ENCODE measurements at places on chromosomes 16 and 17.

DNA sequence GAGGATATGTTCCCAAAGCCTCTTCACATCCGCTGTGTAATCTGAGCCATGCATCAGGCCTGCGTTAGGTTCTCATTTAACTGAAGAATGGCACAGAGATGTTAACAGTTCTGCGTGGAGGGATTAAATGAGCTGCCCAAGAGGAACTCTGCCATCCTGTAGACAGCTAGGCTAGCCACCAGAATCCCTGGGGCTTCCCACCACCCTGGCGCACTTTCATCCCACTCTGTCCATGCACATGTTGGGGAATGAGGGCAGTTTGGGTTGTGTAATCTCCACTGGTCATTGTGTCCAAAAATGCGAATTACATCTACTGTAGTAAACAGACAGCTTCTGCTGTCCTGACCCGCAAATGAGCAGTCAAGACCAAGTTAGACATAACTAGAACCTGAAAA, 1.0 kb upstream of the GLG1 start:
- no peak for DNase-seq

DNA sequence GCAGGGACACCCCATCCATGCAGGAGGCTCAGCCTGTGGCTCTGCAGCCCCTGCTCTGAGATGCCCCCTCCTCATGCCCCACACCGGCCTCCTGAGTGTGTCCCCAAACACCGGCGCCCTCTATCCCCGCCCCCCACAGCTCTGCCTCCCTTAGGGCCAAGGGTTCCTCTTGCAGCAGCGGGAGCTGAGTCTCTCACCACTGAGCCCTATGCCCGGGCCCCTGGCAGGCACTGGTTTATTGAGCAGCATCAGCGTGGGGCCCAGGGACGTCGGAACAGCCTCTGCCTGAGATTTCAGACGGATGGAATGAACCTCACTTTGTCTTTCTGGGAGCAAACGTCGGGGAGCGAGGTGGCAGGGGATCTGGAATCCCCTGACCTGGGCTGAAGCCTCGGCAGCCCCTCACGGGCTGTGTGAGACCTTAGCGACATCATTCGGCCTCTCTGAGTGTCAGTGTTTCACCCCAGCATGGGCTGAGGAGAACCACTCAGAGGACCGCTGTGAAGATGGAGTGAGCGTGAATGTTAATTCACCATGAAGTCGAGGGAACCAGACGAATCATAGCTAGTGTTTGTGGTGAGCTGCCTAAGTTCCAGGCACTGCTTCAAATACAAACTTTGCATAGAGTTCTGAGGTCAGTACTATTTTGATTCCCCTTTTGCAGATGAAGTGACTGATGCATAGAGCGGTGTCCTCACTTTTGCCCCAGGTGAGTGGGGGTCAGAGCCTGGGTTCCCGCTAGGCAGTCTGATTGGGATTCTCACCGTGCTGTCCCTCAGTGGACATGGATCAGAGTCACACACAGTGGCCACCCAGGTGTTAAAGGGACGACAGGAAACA, 5.3 kb upstream of the C16orf74 start:
- no peak for DNase-seq

GRCh38 chr17:67679721-67680120, 38.0 kb upstream of the NOL11 start:
- no peak for DNase-seq

- DNase-seq: no peak
These were observed 34.2 kb downstream of the CFAP20 start for GRCh38 chr16:58094791-58095574.

DNA sequence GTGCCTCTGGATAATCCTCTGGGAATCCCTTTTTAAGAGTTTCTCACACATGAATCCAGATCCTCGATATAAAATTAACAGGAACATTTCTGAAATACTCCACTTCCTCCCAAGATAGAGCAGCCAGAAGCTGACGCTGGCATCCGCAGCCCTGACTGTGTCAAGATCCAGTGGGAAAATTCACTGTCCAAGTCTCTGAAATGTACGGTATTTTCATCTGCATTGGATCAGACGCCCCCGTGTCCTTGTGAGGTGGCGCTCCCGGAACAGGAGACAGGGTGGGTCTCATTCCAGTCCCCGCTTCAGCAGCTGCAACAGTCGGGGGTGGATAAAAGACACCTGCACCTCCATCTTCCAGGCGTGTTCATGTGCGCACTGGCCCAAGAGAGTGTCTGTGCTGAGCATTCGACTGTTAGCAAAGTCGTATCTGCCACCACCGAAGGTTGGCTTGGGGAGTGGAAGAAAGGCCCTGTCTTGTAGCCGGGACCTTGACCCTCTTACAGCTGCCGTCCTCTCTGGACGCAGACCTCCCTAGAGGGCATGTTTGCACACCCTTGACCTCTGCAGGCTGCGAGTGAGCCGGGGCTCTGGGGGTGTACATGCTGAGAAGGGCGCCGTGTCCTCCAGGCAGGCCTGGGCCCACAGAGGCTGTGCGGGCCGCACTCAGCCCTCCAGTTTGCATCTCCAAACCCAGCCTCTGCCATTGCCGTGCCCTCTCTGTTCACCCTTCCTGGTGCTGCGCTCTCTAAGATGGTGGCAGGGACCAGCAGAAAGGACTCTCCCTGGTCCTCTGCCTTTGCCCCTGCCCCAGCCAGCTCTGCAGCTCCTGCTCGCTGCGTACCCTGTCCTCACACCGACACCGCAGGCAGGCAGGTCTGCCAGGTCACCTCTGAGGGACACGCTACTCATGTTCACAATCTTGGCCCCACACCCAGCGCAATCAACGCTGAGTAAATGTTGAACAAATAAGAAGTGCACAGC, 72.0 kb upstream of the CHMP6 start:
- DNase-seq: no peak

- DNase-seq: no peak
These were observed 885 bp downstream of the ZNF207 start for GRCh38 chr17:32350666-32351418.

- DNase-seq: no peak
These were observed 41.3 kb downstream of the BAIAP2 start for GRCh38 chr17:81076141-81076679.

GRCh38 chr16:65789161-65789945, 577.1 kb upstream of the CDH5 start:
- DNase-seq: no peak

- DNase-seq: peak; percentile 81
These were observed 138.7 kb upstream of the RPH3AL start for GRCh38 chr17:491086-492021.

DNA sequence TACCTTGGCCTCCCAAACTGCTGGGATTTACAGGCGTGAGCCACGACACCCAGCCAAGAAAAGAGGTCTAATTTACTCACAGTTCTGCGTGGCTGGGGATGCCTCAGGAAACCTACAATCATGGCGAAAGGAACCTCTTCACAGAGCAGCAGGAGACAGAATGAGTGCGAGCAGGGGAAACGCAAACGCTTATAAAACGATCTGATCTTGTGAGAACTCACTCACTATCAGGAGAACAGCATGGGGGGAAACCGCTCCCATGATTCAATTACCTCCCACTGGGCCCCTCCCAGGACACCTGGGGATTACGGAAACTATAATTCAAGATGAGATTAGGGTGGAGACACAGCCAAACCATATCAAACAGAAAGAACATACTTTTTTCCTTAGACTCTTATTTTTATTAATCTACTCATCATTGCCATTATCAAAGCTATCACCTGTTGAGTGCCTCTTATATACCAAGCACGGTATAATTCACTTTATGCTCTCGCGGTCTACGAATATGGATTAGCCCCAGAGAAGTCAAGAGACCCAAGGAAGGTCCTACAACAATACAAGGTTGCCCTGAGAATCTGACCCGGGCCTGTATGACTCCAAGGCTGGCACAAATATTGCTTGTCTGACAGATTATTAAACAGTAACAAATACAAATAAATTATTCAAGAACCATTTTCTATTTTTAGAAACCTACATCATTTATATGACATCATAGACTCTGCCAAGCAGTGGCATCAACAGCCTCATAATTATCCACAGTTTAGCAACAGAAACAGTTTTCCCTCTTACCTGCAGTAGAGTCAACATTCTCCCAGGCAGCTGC, 2.4 kb downstream of the POLR3K start:
- no peak for DNase-seq

DNA sequence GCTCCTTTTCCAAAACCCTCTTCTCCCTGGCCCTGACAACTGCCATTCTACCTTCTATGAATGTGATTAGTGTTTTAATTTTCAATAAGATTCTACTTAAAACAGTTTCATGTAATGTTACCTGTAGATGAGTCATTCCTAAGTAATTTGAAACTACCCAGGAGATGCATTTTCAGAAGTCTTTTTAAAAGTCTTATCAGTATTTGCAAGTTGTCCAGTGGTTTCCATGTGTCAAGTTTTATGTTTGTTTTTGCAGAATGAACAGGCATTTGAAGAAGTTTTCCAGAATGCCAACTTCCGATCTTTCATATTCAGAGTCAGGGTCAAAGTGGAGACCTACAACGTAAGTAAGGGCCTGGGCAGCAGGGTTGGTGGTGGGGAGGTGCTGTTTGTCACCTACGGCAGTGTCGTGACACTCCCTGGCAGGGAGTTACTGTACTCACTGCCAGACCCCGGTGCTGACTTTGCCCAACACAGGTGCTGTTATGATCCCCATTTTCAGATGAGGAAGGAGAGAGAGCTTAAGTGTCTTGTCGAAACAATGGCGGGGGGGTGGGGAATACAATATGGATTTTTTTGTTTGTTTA, 65.0 kb downstream of the RPA1 start:
- DNase-seq: no peak

GRCh38 chr17:7961421-7961820, 29.4 kb downstream of the CNTROB start:
- no peak for DNase-seq

GRCh38 chr16:56257666-56258342, 66.5 kb downstream of the GNAO1 start:
- DNase-seq: peak; percentile 21

GRCh38 chr17:43868226-43868994, 21.4 kb downstream of the CD300LG start:
- DNase-seq: no peak

GRCh38 chr17:76642994-76643393, 563 bp downstream of the ST6GALNAC1 start:
- no peak for DNase-seq

GRCh38 chr16:13552062-13552959, 367.6 kb upstream of the ERCC4 start:
- DNase-seq: no peak

- DNase-seq: peak; percentile 58
These were observed 568.3 kb upstream of the SALL1 start for GRCh38 chr16:51719376-51719775.

GRCh38 chr17:58667934-58668597, 23.8 kb downstream of the TEX14 start:
- no peak for DNase-seq

GRCh38 chr17:77888242-77889134, 70.0 kb upstream of the TNRC6C start:
- no peak for DNase-seq
